ENCODE measurements at places on chromosomes 13 and 19. TPM values are rescaled to one million over a fixed set of nuclear protein-coding genes. Genes with fewer than 3 reads are reported as not detected.

DNA sequence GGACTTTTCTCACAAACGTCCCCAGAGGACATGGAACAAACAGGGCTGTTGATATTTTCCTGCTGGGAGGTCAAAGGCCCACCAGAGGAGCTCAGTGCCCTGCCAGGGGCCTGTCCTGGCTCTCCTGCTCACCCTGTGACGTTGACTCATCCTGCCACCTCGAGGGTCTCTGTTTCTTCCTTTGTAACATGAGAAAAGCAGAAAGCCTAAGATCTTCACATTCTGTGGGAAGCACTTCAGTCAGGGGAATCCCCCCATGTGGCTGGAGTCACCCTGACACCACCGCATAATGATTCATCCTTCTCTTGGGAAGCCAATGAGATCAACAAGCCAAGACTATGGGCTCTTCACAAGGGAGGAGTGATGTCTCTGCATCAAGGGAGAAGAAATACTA lies 147.9 kb downstream of the KATNAL1 start:
- peak; percentile 62 for DNase-seq

The LRRC4B gene
- polyA plus RNA-seq = not detected

DNA sequence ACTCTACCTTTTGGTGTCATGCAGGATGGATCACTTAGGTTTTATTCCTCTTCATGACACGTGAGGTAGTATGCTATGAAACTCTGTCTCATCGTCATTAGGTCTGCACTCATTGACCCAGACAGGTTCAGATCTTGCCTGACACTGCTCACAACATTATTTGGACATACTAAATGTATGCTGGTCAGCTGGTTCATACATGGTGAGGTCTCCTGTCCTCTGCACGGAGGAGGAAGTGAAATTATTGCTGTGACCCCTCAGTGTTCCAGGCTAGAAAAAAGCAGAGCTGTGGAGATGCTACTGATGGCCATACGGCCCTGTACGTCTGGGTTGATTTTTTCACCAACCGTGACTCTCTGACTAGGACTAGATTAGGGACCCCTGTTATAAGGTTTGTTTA lies 35.8 kb downstream of the LATS2 start:
- no peak for DNase-seq

- DNase-seq = no peak
These were observed 174.5 kb downstream of the USP12 start for GRCh38 chr13:26996965-26997752.

- DNase-seq = no peak
These were observed 364.4 kb downstream of the DCT start for GRCh38 chr13:94115054-94115453.

GRCh38 chr13:43159026-43159461 lies 135.7 kb downstream of the DNAJC15 start:
- peak; percentile 3 for DNase-seq

GRCh38 chr13:110274687-110275086 lies 32.3 kb downstream of the COL4A1 start:
- DNase-seq = no peak

The ZNF569 gene
- 3.2 TPM for polyA plus RNA-seq

DNA sequence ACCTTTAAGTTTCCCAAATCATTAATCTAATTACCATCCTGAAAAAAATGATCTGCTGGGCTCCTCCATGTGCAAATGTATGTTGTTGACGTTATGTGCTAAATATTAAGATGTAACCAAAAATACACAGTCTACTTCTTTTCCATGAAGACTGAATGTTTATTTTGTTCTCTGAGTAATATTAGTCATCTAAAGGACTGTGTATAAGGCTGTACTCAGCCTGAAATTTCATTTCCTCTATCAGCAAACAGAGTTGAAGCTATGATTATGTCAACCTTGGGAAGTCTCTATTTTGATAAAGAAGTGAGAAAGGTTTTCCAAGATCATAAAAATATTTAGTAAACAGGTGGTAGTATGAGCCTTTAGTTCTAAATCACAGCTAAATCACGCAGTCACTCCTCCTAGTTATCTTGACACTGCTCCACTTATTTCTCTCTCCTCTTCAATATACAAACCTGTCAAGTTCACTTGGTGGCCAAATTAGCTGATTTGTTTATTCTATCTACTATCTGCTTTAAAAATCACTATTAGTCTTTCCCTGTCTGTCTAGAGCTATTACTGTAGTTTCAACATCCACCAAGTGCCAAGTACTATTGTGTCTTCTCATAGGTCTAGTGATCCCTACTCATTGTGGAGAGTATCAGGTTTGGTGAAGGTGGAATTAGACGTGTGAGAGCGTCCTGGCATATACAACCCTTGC lies 211.7 kb upstream of the STARD13 start:
- no peak for DNase-seq

The ZNF536 gene
- polyA plus RNA-seq = not detected

The NLRP9 gene
- not detected for polyA plus RNA-seq

The BCKDHA gene
- 15.3 TPM for polyA plus RNA-seq

DNA sequence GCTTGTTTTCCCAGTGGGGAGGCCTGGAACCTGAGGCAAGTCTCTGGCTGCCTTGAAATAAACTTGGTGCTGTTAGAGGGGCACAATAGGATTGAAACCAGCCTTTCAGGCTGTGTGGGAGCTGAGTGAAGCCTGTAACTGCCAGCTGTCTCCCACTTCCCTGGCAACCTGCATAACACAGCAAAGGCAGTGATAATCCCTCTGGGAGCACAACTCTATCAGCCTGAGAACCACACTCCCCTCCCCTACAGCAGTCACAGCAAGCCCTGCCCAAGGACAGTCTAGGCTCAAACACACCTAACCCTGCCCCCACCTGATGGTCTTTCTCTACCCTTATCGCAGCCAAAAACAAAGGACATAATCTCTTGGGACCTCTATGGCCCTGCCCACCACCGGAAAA lies 683.8 kb upstream of the ATXN8OS start:
- DNase-seq = no peak

The GPR183 gene
- not detected for polyA plus RNA-seq

- DNase-seq = no peak
These were observed 44.9 kb downstream of the DIAPH3 start for GRCh38 chr13:60118696-60119400.

- no peak for DNase-seq
These were observed 852 bp upstream of the SHISA7 start for GRCh38 chr19:55443824-55444480.

DNA sequence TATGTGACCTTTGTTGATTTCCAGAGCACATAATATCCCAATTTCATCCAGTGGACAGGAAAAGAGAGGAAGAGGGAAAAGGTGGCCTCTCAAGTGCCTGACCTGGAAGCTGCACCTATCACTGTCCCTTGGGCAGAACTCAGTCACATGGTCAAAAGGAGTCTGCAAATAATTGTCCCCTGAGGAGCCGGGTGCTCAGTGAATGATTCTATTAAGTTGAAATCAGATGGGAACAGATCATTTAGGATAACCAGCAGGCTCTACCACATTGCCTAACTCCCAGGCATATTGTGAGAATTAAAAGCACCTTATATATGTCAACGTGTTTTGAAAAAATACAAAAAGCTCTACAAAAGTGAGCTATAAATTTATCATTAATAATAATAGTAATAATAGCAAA lies 6.8 kb downstream of the KL start:
- DNase-seq = no peak

GRCh38 chr19:2048959-2049740 lies 1.9 kb downstream of the MKNK2 start:
- DNase-seq = no peak

- no peak for DNase-seq
These were observed 13.4 kb downstream of the TM6SF2 start for GRCh38 chr19:19259741-19260140.

DNA sequence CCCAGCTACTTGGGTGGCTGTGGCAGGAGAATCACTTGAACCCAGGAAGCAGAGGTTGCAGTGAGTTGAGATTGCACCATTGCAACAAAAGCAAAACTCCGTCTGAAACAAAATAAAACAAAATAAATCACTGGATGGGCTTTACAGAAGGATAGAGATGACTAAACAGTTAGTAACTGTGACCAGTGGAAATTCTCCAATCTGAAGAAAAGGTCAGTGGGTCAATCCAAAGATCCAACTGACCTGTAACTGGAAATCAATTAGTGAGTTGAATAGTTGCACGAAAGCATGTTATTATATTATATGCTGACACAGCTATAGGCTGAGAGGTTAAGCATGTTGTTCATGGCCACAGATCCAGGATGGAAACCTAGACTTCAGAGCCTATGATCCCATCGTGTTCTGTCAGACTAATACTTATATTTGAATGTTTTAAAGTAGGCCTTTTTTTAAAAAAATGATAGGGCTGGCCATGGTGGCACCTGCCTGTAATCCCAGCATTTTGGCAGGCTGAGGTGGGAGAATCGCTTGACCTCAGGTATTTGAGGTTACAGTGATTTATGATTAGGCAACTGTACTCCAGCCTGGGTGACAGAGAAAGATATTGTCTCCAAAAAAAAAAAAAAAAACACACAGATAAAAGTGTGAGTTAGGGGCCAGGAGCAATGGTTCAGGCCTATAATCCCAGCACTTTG lies 1.4 kb downstream of the ECH1 start:
- no peak for DNase-seq

DNA sequence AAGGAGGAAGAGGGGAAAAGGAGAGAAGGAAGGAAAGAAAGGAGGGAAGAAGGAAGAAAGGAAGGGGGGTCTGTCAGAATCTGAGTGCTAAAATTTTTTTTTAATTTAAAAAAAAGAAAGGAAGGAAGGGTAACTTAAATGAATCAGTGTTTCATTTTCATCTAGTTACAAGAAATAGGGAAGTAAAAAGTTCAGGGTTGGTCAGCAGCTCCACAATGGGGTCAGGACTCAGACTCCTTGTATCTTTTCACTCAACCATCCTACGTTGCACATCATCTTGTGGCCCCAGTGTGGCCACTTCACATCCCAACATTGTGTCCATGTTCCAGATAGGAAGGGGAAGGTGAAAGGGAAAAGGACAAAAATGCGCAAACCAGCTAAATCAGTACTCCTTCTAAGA lies 14.3 kb upstream of the FNDC3A start:
- no peak for DNase-seq

The ZNF565 gene
- 3.3 TPM for polyA plus RNA-seq
